Skeletal muscle cell (primary cell): ENCODE measurements at places on chromosomes 3 and 15.

DNA sequence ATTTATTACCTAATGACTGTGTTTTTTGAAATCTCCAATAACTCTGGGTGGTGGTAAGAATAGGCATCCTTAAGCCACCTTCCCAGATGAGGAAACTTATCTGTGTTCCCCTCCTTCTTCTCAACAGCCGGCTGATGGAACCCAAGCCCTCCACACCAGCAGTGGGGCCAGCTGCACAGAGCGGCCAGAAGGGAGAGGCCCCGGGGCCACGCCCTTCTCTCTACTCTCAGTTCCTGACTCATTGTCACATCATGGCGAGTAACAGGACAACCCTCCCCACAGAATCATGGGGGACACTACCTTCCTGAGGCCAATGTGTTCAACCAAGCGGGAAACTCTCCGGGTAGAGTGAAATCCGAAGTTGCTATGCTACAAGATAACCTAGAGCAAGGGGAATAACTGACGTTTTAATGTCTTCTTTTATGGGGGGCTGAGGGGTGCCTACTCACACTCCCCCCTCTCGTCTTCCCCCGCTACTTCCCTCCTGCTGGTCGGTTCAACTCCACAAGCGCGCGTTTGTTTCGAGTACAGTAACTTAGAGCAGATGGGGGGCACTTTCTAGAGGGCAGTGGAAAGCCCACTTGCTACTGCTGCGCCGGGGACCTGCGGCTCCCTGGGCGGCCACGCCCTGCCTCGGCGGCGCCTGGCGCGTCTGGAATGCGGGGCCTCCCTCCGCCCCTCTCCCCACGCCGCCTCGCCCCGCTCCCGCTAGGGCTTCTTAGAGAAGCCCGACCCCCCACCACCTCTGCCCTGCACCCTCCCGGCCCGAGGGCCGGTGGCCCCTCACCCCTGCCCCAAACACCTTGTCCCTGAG, 621 bp downstream of the ANXA2 start:
- DNase-seq: no peak

- DNase-seq: no peak
Observed at GRCh38 chr15:93459396-93459795, 370.4 kb upstream of the RGMA start.

GRCh38 chr15:45262906-45263461, 10.9 kb downstream of the SLC28A2 start:
- no peak for DNase-seq

DNA sequence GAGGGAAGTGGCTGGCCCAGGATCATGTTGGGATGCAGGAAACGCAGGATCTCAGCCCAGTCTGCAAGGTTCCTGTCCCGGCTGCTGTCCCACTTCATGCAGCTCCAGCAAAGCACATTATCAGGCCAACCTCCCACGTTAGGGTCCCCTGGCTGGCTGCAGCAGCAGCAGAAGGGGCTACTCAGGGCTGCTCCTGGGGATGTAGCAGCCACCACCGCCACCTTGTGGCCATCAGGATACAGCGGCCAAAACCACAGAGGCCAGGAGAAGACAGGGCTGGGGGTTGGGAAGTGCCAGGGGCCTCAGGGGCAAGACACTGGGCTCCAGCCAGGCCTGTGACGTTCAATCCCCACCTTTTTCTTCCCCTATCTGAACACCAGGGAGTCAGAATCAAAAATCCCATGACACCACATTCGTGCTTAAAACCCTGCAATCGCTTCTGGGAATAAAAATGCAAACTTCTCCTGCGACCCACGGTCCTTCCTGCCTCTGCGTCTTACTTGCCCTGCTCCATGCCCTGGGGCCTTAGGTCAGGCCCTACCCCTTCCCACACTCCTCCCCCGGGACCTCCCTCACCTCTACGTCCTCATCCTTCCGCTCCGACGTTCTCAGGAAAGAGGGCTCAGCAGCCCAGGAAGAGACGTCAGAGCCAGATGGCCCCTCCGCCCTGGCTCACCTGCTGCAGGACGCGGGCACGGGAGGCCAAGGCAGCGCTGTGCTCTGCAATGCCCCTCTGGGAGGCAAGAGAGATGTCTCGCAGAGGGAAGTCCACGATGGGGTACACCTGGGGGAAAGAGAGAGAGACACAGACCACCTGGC, 21.5 kb downstream of the SSUH2 start:
- peak; percentile 29 for DNase-seq

DNA sequence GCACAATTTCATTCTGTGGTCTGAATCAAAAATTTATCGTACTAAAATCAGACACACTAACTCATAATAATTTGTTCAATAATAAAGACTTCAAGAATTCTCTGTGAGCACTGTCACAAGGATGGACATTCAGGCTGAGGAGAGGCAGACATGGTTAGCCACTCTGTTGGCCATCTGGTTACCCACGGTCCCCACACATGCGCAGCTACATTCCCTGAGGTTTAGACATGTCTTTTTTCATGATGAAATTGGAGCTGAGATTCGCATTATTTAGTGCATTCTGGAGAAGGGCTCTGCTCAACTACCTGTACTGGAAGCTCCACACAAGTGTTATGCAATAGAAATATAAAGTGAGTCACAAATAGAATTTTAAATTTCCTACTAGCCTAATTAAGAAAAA, 156.9 kb downstream of the SUCNR1 start:
- no peak for DNase-seq

DNA sequence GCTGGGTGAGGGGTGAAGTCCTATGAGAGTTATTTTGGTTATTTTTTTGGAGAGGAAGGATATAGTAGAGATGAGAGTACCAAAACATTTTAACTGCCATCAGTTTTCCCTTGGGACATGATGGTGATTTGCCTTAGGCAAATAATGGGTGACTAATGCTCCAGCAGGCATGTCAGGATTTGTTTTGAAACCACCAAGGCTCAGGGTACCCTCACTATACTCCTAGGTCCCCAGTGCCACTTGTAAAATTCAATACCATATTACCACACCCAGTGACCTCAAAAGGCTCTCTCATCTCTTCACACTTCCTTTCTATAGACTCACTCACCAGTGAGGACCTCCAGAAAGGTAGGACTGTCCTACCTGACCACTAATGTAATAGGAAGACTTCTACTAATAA, 83.6 kb downstream of the WDR72 start:
- DNase-seq: no peak

- no peak for DNase-seq
Observed at GRCh38 chr3:152362086-152362485, 93.4 kb downstream of the MBNL1 start.

GRCh38 chr3:28860307-28860706, 420.6 kb upstream of the RBMS3 start:
- no peak for DNase-seq

GRCh38 chr3:186520957-186521842, 23.0 kb downstream of the CRYGS start:
- DNase-seq: no peak

DNA sequence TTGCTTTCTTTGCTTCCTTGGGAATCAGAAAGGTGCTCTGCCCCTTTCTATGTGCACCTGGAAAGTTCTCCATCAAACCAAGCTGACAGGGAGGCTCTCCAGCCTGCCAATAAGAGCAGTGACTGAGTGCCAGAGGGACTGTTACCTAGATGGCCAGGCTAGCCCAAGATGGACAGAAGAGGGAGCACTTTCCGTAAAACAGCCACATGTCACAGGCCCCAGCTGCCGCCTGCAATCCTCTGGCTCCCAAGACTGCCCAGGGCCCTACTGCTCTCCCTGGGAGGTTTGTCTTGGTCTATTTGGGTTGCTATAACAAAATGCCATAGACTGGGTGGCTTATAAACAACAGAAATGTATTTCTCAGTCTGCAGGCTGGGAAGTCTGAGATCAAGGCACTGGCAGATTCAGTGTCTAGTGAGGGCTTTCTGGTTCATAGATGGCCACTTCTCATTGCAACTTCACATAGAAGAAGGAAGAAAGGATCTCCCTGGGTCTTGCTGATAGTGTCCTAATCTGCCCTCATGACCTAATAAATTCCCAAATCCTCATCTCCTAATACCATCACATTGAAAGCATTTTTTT, 72.3 kb downstream of the TAMM41 start:
- DNase-seq: no peak

- DNase-seq: no peak
Observed at GRCh38 chr3:24562895-24563294, 68.2 kb upstream of the THRB start.

DNA sequence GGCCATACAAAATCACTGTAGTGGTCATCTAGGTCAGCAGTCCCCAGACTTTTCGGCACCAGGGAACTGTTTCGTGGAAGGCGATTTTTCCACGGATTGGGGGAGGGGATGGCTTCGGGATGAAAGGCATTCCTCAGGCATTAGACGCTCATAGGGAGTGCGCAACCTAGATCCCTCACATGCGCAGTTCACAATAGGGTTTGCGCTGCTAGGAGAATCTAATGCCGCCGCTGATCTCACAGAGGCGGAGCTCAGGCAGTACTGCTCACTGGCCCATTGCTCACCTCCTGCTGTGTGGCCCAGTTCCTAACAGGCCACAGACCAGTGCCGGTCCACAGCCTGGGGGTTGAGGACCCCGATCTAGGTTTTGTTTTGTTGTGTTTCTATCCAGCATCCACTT, 200.1 kb downstream of the SLC9A9 start:
- DNase-seq: no peak

GRCh38 chr3:165446555-165446954, 250.4 kb upstream of the SLITRK3 start:
- DNase-seq: no peak

- DNase-seq: no peak
Observed at GRCh38 chr3:85709346-85709892, 750.6 kb downstream of the CADM2 start.

DNA sequence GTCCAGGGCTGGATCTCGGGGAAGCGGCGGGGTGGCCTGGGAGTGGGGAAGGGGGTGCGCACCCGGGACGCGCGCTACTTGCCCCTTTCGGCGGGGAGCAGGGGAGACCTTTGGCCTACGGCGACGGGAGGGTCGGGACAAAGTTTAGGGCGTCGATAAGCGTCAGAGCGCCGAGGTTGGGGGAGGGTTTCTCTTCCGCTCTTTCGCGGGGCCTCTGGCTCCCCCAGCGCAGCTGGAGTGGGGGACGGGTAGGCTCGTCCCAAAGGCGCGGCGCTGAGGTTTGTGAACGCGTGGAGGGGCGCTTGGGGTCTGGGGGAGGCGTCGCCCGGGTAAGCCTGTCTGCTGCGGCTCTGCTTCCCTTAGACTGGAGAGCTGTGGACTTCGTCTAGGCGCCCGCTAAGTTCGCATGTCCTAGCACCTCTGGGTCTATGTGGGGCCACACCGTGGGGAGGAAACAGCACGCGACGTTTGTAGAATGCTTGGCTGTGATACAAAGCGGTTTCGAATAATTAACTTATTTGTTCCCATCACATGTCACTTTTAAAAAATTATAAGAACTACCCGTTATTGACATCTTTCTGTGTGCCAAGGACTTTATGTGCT, 527 bp downstream of the B2M start:
- DNase-seq: no peak

GRCh38 chr15:62644216-62644888, 398.2 kb upstream of the TPM1 start:
- DNase-seq: no peak

- DNase-seq: no peak
Observed at GRCh38 chr3:64138046-64138445, 87.2 kb downstream of the PRICKLE2 start.

DNA sequence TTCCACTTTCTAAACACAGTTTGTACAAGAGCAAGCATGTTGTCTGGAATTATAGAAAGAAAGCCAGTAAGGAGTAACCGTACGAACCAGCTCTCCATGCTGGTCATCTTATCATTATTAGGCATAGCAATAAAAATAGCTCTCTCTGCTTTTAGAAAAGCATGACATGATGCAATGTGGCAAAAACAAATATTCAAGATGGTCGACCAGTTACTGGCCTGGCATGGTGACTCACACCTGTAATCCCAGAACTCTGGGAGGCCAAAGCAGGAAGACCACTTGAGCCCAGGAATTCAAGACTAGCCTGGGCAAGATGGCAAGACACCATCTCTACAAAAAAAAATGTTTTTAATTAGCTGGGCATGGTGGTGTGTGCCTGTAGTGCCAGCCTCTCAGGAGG, 2.6 kb upstream of the MAP4 start:
- peak; percentile 29 for DNase-seq

DNA sequence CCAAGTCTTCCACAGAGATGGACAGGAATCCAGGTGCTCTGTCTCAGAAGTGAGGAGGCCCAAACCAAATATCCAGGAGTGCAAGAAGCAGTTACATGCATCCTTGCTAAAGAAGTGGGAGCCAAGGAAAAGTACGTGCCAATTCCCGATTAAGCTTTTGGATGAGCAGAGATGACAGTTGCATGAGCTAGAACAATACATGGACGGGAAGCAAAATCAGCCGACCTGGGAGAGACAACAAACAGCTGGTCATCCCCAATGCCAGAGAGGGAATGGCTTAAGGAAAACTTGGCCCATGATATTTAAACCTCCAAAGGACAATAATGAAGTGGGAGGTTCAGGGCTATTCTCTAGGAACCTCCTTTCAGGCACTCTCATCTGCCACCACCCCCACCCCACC, 86.0 kb upstream of the ABHD17C start:
- DNase-seq: no peak

DNA sequence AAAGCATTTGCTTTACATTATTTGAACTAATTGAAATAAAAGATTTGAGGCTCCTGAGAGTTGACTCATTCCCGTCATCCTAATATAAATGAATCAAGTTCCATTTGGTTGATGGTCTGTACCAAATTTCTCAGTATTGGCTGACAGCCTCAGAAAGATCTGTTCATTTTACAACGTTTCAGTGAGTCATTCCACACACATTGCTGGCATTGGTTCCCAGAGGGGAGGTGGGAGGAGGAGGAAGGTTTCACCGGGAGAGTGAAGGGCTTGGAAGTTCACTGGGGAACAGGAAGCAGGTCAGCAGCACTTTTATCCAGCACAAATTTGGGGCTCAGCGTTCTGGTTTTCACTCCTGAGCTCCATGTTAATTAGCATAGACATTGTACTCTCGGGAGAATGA, 176.7 kb upstream of the CADPS start:
- peak; percentile 93 for DNase-seq

DNA sequence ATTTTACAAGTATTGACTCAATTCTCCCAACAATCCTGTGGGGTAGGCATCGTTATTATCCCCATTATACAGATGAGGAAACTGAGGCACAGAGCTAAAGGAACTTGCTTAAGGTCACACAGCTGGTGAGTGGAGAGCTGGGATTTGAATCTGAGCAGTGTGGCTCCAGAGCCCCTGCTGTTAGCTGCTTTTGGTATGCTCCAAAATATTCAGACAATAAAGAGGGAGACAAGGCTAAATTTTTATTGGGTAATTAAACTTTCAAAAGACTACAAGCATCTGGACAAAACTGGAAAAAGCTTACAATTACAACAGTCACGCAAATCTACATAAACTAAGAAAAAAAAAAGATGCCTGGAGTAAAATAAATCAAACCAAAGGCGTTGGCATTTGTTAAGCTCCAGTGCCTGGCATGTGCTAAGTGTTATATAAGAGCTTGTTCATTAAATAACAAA, 27.7 kb downstream of the CCDC13 start:
- no peak for DNase-seq

- DNase-seq: no peak
Observed at GRCh38 chr3:58528629-58529028, 8.4 kb downstream of the ACOX2 start.

- no peak for DNase-seq
Observed at GRCh38 chr3:155861476-155862183, 7.4 kb upstream of the SLC33A1 start.
